ENCODE measurements at places on chromosomes 11 and 22.

DNA sequence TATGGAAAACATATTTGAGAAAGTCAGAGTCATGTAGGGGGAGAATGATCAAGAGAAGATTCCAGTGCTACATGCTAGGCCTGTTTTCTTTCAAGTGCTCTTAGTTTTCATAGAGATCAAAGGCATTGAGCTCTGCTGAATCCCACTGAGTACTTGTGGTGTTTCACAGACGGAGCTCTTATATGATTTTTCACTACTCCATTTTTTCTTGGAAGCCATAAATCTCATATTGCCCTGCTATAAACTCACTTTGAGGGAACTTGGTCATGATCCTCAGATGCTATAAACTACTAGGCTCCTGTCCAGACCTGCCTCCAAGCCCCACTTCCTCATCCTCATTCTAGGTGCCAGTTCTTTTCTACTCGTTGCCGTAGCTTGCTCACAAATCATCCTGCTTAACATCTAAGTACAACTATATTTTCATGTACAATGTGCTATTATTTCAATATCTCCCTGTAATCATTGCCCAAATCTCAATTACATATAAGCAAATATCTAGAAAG is 180.8 kb upstream of the CCDC179 start:
- no peaks in the 10 kb centered on the region for H3K36me3 ChIP-seq
- H3K27ac ChIP-seq: no peak overlapping the region
- DNase-seq: no peak
- no peak overlapping the region for H3K4me3 ChIP-seq
- H3K27me3 ChIP-seq: no peaks in the 10 kb centered on the region
- H3K4me1 ChIP-seq: no peaks in the 10 kb centered on the region

DNA sequence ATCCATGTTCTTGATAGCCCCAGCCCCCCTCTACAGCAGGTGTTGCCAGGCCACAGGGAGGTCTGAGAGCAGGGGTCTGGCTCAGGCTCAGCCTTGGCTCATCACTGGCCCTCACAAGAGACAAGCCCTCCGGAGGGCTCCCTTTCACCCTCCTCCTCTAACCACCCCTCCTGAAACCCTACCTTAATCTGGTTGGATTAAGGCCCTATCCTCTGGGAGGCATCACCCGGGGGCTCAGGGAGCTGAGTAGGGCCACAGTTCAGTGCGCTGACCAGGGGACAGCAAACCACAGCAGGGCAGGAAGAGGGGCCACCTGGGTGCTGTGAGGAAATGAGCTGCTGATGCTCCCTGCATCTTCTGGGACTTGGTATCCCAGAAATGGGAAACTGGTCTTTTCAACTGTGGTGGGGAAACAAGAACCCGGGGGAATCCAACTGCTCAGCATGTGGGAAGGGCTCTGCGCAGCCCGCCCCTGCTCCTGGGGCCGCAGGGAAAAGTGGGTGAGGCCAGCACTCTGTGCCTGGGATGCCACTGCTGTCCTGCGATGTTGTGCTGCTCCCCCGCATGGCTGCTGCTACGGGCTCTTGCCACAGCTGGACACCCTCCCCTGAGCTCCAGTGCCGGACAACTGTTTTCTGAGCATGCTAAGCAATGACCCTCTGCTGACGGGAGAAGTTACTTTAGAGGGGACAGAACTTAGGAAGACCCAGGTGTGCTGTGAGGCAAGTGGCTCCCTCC is 17.5 kb downstream of the ADORA2A start:
- DNase-seq: no peak
- H3K27ac ChIP-seq: no peak overlapping the region
- no peak overlapping the region for H3K4me3 ChIP-seq

GRCh38 chr22:49962012-49962750 is 1.6 kb downstream of the PIM3 start:
- peak overlapping the region; percentile 88 for H3K27ac ChIP-seq
- peak overlapping the region; percentile 90 for H3K4me3 ChIP-seq

- H3K4me1 ChIP-seq: no peaks in the 10 kb centered on the region
- no peak for DNase-seq
- H3K36me3 ChIP-seq: no peaks in the 10 kb centered on the region
- no peaks in the 10 kb centered on the region for H3K27me3 ChIP-seq
Observed at GRCh38 chr22:33707581-33707980, 212.7 kb downstream of the LARGE1 start.

DNA sequence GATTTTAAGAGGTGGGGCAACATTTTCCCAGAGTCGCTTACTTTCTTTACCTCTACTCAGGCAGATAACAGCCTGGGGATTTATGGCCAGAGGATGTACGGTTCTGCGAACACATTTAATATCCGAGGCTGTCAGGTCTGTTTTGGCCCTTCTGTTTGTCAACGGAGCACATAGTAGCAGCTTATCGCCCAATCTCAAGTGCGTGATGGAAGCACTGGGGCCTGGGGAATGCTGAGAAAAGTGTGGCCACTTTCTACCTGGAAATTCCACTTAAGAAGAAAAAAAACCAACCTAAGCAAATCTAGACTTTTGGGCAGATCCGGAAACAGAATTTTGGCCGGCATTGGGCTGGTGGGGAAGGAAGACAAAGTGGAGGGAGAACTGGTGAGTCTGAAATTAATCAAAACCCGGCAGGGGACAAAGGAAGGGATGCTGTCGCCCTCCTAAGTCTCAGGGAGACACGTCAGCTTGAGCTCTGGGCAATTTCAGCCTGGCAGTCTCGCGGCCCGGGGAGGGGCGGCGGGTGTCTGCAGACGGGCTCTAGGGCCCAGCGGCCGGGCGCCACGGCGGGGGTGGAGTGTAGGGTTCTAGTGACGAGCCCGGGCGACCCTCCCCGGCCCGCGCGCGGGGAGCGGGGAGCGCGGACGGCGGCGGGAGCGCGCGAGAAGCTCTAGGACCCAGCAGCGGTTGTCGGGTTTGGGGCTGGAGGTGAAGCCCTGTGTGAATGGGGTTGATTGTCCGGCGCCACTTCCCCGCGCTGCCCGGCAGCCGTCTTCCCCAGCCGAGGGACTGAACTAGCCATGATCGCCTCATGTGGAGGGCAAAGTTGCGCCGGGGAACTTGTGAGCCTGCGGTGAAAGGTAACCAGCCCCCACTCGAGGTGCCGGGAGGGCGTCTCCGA is at the start of gene AMOTL1:
Gene AMOTL1 (plus strand): TSS at position 656 of the 901 bp plus-strand sequence. CDS start 156 bp downstream, at position 812.
- no peaks in the 10 kb centered on the region for H3K36me3 ChIP-seq
- H3K27ac ChIP-seq: peak within 1 kb of the TSS; percentile 51
- DNase-seq: peak; percentile 28
- peaks cover 14% of the 10 kb centered on the region for H3K4me1 ChIP-seq

- peaks cover 58% of the 10 kb centered on the region for H3K4me1 ChIP-seq
- H3K4me3 ChIP-seq: no peak overlapping the region
- no peak for DNase-seq
- peak overlapping the region; percentile 55 for H3K27ac ChIP-seq
- H3K36me3 ChIP-seq: peaks cover 3% of the 10 kb centered on the region
Observed at GRCh38 chr11:13288375-13289029, 10.9 kb downstream of the BMAL1 start.

DNA sequence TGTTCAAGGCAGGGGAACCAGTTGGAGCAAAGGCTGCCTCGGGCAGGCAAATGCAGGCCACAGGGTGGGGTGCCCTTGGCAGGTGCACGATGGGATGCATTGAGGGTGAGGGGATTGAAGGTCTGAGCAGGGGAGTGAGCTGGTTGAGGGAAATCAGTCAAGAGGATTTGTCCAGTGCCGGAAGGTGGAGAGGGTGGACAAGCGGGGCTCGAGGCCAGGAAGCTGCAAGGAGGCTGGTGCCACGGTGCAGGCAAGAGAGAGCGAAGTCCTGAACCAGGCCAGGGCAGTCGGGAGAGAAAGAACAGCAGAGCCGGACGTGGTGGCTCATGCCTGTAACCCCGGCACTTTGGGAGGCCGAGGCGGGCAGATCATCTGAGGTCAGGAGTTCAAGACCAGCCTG is 10.4 kb upstream of the MS4A10 start:
- no peak overlapping the region for H3K27ac ChIP-seq
- peaks cover 12% of the 10 kb centered on the region for H3K27me3 ChIP-seq
- peaks cover 9% of the 10 kb centered on the region for H3K4me1 ChIP-seq
- no peak for DNase-seq

GRCh38 chr11:77085652-77086051 is 17.0 kb upstream of the OMP start:
- H3K4me3 ChIP-seq: no peak overlapping the region
- no peak for DNase-seq
- no peaks in the 10 kb centered on the region for H3K36me3 ChIP-seq

DNA sequence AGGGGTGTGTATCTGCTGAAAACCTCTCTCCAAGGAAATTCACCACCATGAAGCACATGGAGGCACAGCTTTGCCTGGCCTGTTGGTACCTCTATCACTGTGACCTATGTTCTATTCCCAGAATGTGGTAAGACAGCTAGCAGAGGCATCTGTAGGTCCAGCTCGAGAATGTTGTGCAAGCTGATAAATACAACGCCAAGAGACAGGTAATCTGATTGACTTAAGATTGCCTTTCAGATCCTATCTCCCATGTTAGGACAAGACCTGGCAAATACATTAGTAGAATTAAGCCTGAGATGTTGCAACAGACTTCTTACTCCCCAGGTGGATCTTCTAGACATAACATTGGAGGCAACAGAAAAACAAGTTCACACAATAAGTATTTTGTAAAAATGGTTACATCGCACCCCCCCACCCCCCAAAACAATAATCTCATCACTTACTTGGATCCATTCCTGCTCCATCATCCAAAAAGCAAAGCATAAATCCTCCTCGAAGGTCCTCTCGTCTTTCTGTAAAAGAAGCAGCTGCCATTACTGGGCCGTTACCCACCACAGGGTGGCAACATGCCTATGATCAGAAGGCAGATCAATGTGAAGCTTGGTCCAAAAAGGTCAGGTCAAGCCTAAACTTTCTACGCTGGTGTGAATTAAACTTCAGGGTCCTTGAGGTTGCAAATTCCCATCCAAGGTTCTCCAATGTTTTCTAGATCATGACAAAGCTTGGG is 18.5 kb downstream of the MORC2 start:
- H3K36me3 ChIP-seq: peaks cover 52% of the 10 kb centered on the region
- no peak overlapping the region for H3K27ac ChIP-seq
- no peak overlapping the region for H3K4me3 ChIP-seq
- H3K27me3 ChIP-seq: no peaks in the 10 kb centered on the region
- DNase-seq: no peak

- H3K36me3 ChIP-seq: no peaks in the 10 kb centered on the region
- no peak for DNase-seq
Observed at GRCh38 chr11:33552756-33553155, 147.9 kb downstream of the C11orf91 start.

- no peak for DNase-seq
- no peaks in the 10 kb centered on the region for H3K27me3 ChIP-seq
- H3K36me3 ChIP-seq: no peaks in the 10 kb centered on the region
- H3K27ac ChIP-seq: no peak overlapping the region
- H3K4me3 ChIP-seq: no peak overlapping the region
- no peaks in the 10 kb centered on the region for H3K4me1 ChIP-seq
Observed at GRCh38 chr11:26072614-26073153, 259.2 kb upstream of the ANO3 start.

GRCh38 chr11:116348226-116348625 is 424.6 kb downstream of the BUD13 start:
- no peaks in the 10 kb centered on the region for H3K27me3 ChIP-seq
- peaks cover 2% of the 10 kb centered on the region for H3K4me1 ChIP-seq
- H3K27ac ChIP-seq: no peak overlapping the region
- H3K36me3 ChIP-seq: no peaks in the 10 kb centered on the region
- DNase-seq: no peak

DNA sequence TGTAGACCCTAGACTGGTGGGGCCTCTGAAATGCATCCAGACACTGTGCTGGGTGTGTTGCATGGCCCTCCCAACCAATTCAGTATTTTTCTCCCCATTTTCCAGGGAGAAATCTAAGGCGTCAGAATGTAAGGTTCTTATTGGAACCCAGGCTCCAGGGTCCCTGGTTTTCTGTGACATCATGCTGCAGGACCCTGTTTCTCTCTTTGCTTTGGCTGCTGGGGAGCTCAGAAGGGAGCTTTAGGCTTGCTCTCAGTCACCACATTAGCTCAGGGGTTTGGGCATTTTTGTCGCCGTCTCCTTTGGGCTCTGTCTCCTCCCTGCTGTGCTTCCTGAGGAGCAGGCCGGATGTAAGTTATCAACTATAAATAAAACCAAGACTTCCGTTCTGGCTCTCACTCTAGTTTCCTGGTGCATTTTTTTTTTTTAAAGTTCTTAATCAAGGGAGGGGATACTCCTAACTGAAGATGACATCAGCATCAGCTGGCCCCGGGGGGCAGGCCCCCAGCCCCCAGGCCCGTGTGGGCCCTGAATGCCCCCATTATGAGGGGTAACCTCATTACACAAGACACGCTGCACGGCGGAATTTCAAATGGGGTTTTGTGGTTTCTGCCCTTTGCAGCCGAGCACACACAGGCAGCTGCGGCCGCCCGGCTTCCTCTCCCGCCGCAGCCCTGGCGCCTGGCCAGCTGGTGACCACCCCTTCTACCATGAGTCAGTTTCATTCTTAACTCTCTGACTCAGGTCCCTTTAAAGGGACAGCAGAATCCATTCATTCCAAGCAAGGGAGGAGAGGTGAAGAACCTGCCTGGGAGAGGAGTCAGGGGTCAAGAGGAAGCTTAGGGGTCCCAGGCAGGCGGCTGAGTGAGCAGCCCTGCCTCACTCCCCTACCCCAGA is 3.2 kb downstream of the MYEOV start:
- H3K4me1 ChIP-seq: peaks cover 55% of the 10 kb centered on the region
- no peaks in the 10 kb centered on the region for H3K27me3 ChIP-seq
- H3K27ac ChIP-seq: peak overlapping the region; percentile 88

DNA sequence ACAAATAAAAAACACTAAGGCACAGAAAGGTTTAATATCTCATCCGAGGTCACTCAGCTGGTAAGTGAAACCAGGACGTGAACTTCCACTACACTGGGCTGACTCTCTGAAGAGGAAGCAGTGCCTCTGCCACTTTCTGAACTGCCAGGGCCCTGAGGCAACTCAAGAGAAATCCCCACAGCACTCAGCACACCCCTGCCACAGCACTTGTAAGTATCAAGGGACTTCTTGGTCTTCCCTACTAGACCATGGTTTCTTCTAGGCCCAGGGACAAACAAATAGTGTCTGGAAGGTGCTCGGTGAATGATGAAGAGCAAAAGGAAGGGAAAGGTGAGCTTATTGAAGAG is 49.7 kb downstream of the RPL27A start:
- H3K36me3 ChIP-seq: no peaks in the 10 kb centered on the region
- H3K27me3 ChIP-seq: peaks cover 4% of the 10 kb centered on the region
- no peaks in the 10 kb centered on the region for H3K4me1 ChIP-seq

GRCh38 chr22:45626198-45626651 is 45.4 kb upstream of the ATXN10 start:
- H3K36me3 ChIP-seq: no peaks in the 10 kb centered on the region
- H3K27me3 ChIP-seq: peaks cover 8% of the 10 kb centered on the region
- no peak for DNase-seq
- H3K27ac ChIP-seq: no peak overlapping the region
- H3K4me3 ChIP-seq: no peak overlapping the region
- H3K4me1 ChIP-seq: no peaks in the 10 kb centered on the region

- H3K27me3 ChIP-seq: no peaks in the 10 kb centered on the region
- no peak overlapping the region for H3K4me3 ChIP-seq
- H3K36me3 ChIP-seq: peaks cover 6% of the 10 kb centered on the region
- DNase-seq: peak; percentile 4
Observed at GRCh38 chr11:44622721-44623258, 57.3 kb downstream of the CD82 start.
